ENCODE measurements at places on chromosomes 7 and 10.

DNA sequence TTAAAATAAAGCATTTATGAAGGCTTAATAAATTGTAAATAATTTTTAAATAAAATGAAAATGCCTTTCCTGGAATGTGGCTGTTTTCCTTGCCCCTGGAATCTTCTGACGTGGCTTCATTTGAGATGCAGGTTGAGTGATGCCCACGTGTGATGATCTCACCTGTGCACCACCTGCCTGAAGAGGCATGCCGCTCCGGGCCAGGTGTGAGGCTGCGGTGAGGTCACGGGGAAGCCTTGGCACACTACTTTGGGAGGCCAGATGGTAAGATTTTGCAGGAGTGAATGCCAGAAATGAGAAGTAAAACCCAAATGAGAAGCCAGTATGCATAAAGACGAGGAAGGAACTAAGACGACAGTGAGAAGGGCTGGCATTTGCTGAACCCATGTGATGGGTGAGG is 36.2 kb downstream of the GOT1 start:
- DNase-seq = no peak

DNA sequence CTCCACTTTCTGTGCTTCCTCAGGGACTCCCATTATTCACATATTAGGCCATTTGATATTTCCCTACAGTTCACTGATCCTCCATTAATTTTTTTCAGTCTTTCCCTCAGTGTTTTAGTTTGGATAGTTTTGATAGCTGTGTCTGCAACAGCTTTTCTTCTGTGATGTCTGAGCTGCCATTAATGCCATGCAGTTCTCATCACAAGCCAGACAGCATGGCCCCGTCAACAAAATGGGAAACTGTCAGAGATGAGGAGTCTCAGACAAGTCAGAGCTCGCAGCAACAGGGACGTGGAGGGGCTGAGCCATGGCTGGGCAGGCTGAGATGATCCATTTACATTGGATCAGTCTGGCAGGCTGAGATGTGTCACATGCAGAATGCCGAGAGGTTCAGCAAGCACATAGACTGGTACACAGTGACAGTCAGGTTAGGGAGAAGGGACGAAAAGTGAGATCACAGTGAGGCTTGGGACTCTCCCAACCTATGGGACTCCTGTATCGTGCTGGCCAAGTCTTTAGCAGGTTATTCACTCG is 65.4 kb downstream of the NPS start:
- DNase-seq = no peak

DNA sequence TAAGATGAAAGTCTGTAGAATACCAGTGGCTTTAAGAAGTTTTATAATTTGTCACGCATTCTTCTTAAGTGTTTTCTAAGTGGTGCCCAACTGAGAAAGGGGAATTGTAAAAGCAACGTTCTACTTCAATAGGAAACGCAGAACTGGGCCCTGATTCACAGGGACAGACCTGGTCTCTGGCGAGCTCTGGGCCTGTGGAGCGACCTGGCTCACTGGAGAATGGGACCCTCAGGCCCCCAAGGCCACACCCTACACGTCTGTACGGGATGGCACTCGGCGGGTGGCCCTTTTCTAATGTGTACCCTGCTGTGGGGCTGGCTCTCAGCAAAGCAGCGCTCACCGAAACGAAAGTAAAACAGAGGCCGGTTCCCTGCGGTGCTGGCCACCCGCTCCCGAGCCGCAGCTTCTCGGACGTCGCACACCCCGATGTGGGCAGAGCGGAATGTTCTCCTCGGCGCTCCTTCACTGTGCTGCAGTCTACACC is 205.0 kb downstream of the DIP2C start:
- no peak for DNase-seq

DNA sequence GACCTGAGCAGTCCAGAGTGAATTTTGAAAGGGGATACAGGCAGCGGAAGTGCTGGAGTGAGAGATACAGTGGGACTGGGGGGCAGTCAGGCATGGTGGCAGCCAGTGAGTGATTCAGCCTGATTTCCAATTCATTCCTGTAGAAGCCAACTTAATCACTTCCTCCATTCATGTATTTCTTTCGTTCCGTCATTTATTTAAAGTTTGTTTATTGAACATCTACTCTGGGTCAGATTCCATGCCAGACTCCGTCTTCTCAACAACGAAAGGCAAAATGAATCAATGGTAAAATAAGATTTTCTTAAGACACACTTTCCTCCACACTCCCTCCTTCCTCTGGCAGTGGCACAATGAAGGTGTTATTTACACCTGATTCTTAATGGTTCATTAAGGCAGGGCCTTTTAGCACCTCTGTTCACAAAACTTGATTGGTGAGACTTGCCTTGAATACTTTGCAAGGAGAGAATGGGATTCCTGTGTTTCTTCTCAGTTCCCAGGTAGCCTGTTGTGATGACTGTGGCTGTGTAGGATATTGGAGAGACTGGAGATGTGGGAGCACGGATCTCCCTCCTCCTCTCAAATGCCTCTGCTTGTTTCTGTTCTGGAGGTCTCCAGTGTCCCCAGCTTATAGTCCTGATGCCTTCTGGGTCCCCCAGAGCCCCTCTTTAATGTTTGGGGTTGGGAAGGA is 27.9 kb downstream of the ADCYAP1R1 start:
- DNase-seq = no peak

DNA sequence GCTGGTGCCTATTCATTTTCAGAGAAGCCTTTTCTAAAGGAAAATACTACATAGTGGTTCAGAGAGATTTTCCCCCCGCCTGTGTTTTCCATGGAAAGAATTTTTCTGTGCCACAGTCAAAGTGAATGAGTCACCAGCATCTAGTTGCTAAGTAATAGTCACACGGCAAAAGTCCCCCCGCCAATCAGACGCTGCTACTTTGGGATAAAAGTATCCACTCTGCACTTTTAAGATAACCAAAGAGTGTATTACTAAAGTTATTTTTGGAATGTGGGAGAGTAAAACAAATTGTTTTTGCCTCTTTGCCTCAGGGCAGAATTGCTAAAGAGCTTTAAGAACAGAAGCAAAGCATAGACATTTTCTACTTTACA is 23.5 kb downstream of the ABLIM1 start:
- no peak for DNase-seq

- peak; percentile 69 for DNase-seq
These were observed 124.9 kb downstream of the SH2D4B start for GRCh38 chr10:80662429-80663261.

GRCh38 chr7:77710067-77710466 is 13.8 kb downstream of the RSBN1L start:
- DNase-seq = no peak

DNA sequence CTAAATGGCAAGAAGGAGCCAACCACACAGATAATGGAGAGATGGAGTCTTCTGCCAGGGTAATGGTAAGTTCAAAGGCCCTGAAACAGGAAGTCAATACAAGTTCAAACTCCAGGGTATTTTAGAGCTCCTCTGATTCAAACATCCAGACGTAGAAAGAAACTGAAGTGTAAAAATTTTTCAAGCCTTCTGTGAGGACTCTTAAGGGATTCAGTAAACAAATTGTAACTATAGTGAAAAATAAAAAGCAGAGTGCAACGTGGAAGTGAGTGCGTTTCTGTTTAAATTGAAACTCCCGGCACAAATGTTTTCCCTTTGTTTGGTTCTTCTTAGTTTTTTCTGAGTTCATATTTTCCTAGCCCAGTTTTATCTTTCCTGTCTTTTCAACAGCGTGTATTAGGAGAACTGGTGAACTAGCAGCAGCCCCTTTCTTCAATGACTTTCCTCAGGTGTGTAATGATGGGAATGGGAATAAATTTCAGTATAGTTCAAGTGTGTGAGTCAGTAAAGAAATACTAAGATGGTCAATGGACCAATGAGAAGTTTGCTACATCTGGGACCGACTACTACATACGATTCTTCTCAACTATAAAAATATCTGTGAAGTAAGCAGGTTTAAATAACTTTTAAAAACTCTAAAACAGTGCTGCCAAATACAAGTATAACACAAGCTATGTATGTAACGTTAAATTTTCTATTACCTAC is 298.9 kb downstream of the CSTF2T start:
- DNase-seq = no peak

DNA sequence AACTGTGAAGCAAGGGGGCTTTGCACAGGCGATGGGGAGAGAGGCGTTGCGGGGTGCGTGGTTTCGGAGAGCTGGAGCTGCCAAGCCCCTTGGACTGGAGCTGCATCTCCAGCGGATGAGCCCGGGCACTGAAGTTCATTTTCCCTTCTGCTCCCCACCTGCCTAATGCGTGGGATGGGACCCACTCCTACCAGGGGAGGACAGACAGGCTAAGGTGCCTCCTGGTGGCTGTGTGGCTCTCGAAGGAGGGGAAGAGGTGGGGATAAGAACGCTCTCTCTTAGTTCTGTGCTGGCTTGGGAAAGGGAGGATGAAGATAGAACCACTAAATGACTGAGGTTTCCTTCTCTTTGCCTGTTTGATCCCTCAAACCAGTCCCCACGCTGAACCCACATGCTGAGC is 177.6 kb upstream of the PITRM1 start:
- DNase-seq = no peak

DNA sequence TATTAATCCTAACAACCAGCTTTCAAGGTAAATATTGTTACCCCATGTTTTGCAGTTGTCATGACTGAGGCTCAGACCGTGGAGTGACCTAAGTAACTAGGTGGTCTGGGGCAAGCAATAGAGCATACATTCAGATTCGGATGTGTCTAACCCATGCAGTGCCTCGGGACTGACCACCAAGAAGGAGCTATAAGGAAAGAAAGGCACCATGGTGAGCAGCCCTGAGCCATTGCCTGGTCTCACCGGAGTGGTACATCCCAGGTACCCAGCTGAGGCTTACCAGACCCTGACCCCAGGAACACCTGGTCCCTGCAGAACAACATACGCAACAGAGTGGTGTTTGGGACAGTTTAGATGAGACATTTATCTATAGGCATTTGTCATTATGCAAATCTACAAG is 175.5 kb upstream of the ZMIZ1 start:
- peak; percentile 11 for DNase-seq

- no peak for DNase-seq
These were observed 763.4 kb downstream of the KCNMA1 start for GRCh38 chr10:76874176-76874575.

DNA sequence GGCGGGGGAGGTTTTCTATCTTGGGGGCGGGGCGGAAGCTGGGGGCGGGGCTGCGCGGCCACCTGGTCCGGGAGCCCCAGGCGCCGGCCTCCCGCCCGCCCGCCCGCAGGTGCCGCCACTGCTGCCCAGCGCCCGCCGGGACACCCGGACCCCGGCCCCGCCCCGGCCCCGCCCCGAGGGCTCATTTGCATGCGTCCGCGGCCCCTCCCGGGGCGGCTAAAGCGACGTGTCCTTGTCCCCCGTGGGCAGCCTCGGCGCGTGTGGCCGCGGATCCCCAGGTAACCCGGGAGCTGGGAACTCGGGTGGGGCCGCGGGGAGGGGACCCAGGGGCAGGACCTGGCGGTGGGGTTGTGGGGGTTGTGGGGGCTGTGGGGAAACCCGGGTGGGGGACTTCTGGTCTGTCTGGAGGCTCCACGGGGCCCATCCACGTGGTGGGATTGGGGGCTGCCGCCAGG is at the start of gene BHLHA15:
TSS of gene BHLHA15 (plus strand) at position 219 of the 455 bp plus-strand sequence. CDS start 871 bp downstream, outside the sequence.
- DNase-seq = peak; percentile 70

GRCh38 chr7:587767-588166 is 68.1 kb upstream of the PDGFA start:
- no peak for DNase-seq

- DNase-seq = no peak
These were observed 135.7 kb upstream of the STEAP4 start for GRCh38 chr7:88442413-88442812.

DNA sequence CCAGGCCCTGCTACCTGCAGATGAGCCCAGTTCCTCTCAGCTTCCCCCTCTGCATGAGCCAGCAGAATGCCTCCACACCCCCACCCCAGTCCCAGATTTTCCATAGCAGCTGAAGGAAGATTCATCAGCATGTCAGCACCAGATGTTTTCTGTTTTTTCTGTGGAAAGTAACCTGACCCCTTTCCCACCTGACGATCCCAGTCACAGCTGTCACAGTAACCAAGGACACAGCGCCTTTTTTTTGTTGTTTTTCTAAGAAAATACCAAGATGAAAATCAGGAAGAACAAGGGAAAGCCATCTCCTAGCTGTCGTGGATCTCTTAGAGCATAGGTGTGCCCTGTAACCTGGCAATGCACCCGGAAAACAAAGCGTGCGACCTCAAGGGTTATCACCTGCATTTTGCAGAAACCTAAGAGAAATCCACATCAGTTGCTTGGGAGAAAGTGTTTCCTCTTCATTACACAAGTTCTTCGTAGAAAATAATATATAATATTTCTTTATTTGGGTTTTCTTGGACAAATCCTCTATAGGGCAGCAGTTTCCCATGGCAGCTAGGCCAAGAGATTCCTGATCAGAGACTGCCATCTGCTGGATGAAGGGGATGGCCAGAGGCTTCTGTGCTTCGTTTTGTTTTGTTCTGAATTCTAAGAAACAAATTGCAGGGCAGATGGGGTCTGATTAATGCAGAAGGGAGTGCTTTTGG is 401.9 kb downstream of the TNS3 start:
- peak; percentile 52 for DNase-seq

GRCh38 chr10:86056672-86057071 is 309.9 kb downstream of the GRID1 start:
- no peak for DNase-seq

DNA sequence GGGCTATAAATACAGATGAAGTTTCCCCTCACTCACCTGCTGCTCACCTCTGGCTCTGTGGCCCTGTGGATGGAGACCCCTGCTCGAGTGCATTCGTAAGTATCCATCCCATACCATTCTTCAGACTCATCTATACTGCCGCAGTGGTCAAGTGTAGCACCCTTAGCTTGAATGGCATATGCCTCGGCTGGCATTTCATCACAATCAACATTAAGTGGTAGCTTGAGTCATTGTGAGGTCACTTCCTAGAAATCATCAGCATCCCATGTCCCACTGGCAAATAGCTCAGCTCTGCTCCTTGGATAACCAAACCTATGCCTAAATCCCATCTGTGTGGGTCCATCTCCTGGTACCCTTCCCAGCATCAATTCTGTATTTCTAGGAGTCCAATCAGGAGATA is 38.2 kb downstream of the MDH2 start:
- DNase-seq = no peak

- DNase-seq = no peak
These were observed 140.6 kb downstream of the NRP1 start for GRCh38 chr10:33193701-33194521.

- no peak for DNase-seq
These were observed 95.7 kb downstream of the POU6F2 start for GRCh38 chr7:39073432-39073831.

DNA sequence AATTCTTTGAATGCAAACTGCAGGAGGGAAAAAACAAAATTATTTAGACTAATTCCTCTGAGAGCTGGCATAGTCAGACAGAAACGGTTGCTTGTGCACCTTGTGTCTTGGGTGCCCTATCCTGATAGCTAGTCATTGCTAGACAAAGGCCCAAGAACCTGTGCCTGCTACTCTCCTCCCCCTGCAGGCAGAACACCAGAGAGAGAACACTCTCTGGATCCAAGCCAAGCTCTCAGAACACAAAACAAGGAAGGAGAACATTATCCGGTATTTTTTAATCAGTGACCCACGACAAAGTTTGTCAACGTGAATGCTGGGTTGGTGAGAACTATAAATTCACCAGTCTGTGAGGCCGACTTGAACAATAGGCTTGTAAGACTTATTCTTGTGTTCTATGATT is 18.8 kb upstream of the PPP1R9A start:
- DNase-seq = no peak

- peak; percentile 35 for DNase-seq
These were observed 20.3 kb downstream of the VCL start for GRCh38 chr10:74018241-74018640.
